ENCODE measurements at places on chromosomes 11 and 22.

DNA sequence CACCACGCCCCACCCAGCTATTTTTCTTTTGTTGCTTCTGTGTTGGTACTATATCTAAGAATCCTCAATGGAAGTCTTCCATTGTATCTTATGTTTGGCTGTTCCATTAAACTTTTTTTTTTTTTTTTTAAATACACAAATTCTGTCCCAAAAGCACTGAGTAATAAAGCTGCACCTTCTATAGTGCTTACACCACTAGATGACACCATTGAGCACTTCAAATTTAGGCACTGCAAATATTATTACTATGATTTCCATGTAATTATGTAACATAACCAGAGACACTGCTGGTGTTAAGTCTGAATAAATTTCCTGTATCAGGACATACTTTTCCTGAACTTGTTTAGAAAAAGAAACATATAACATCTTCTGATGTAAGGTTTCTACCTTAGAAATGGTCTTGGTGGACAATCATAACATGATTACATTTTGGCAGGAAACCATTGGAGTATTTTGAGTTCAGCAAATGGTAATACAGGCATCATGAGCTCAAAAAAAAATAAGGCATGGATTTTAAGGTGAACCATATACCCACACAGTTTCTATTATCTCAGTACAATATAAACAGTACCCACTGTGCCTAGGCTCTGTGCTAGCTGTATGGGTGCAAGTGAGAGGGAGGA lies 110.5 kb downstream of the ATG16L2 start:
- no peak for DNase-seq

- no peak for DNase-seq
These were observed 29.7 kb upstream of the EMSY start for GRCh38 chr11:76415073-76415472.

GRCh38 chr22:43634316-43634715 lies 177.8 kb downstream of the EFCAB6 start:
- DNase-seq = no peak

DNA sequence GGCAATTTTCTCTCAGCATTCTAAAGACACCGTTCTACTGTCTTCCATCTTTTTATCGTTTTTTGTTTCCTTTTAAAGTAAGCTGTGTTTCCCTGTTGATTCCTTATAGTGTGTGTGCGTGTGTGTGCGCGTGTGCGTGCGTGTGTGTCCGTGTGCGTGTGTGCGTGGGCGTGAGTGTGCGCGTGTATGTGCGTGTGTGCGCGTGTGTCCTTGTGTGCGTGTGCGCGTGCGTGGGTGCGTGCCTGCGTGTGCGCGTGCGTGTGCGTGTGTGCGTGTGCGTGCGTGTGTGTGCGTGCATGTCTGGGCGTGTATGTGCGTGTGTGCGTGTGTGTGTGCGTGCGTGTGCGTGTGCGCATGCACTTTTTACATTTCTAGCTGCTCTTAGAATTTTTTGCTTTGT lies 1033.7 kb downstream of the BRD1 start:
- no peak for DNase-seq

- DNase-seq = no peak
These were observed 150.7 kb downstream of the PKNOX2 start for GRCh38 chr11:125315079-125315740.

GRCh38 chr11:32184723-32185376 lies 94.0 kb downstream of the RCN1 start:
- DNase-seq = no peak

GRCh38 chr22:24592058-24592850 lies 619 bp downstream of the LRRC75B start:
- no peak for DNase-seq

- no peak for DNase-seq
These were observed 10.7 kb downstream of the RAG1 start for GRCh38 chr11:36578458-36578857.

- no peak for DNase-seq
These were observed 206.2 kb upstream of the MTMR2 start for GRCh38 chr11:96130061-96130620.

DNA sequence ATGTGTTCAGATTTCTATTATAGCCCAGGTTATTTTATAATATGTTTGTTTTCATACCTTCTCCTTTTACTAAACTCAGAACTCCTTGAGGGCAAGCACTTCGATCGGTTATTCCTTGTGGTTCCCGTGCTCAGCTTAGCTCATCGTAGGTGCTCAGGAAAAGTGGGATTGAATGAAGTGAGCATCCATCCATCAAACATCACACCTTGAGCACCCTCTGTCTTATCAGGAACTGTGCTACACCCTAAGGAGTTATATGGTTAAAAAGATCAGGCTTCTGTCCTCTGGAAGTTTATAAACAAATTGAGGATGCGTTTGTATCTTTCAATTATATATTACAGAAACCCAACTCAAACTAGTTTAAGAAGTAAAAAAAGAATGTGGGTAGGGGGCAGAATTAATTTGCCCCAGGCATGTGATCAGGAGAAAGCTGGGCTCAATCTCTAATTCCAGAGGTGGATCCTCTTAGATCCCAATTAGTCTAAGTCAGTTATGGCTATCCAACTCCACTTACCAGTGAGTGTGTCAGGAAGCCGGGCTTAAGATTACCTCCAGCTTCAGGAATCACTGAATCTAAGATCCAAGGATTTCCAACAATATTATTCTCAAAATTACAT lies 59.9 kb upstream of the RRAS2 start:
- DNase-seq = no peak

DNA sequence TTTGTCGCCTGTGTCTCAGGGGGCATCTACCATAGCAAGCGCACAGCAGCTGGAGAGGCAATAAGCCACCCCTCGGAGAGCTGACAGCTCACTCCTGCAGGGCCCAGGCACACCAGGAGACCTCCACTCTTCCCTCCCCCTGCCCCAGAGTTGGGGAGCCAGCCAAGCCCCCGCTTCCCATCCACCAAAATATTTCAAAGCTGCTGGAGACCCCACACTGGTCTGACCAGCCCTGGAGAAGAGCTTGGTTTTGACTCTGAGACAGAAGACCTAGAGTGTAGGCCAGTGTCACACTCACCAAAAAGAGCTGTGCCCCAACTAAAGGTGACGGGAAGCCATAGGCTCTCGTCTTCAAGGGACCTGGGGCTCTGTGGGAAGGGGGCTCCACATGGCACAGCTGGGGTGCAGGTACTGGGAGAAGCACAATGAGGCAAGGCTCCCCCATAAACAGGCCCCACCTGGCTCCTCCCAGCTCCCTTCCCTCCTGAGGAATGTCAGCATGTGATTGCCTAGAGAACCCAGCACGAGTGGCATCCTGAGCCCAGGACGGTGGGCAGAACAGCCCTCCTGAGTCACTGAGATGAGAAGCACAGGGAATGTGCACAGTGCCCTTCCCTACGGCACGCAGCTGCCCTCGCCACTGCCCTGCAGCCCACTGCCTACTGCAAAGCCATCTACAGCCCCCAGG lies 5.8 kb upstream of the GNAZ start:
- no peak for DNase-seq

DNA sequence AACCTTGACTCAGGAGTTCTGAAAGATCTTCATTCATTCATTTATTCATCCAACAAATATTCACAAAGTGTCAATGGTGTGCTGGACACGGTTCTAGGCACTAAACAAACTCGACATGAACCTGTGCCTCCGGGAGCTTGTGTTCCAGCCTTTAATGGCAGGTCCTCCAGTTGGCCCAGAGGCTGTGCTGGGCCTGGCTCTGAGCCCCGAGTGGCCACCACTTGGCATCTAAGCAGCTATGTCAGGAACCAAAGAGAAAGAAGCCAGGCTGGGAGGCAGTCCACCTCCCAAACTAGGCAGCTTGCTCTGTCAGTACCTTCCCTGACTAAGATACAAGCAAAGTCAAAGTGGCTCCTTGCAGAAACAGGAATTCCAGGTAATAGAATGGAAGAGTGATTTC lies 233.6 kb downstream of the BUD13 start:
- no peak for DNase-seq

- no peak for DNase-seq
These were observed 7.2 kb downstream of the ATG16L2 start for GRCh38 chr11:72821221-72821919.

DNA sequence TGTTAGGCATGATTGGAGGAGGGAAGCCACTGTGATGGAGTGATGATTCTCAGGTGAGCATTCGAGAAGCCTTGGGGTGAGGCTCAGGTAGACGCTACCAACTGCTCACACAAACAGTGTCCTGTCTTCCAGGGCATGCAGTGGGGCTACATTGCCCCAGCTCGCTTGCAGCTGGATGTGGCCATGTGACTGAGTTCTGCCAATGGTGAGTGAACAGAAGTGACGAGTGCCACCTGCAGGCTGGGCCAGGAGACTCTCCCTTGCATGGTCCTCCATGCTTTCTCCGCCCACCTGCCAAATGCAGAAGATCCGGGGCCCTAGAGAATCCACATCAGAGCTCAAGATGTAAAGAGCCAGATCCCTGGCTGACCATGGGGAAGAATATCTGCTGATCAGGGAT lies 195.9 kb downstream of the BCR start:
- no peak for DNase-seq

- no peak for DNase-seq
These were observed 17.4 kb upstream of the GNB1L start for GRCh38 chr22:19871845-19872778.

DNA sequence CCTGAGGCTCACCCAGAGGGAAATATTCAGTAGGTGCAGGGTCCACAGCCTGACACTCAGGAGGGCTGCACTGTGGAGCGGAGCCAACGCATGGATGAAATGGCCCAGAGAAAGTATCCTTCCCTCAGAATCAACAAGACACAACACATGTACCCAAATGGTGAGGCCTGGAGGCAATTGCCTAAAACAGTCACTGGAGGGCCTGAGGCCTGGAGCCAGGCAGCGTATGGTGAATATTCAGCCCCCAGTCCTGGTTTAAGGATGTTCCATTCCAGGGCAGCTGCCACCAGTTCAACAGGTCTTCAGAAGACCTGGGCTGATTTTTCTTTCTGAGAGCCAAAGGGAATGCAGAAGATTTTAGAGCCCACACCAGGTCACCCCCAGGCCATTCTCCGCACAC lies 264.8 kb downstream of the INSC start:
- DNase-seq = no peak

DNA sequence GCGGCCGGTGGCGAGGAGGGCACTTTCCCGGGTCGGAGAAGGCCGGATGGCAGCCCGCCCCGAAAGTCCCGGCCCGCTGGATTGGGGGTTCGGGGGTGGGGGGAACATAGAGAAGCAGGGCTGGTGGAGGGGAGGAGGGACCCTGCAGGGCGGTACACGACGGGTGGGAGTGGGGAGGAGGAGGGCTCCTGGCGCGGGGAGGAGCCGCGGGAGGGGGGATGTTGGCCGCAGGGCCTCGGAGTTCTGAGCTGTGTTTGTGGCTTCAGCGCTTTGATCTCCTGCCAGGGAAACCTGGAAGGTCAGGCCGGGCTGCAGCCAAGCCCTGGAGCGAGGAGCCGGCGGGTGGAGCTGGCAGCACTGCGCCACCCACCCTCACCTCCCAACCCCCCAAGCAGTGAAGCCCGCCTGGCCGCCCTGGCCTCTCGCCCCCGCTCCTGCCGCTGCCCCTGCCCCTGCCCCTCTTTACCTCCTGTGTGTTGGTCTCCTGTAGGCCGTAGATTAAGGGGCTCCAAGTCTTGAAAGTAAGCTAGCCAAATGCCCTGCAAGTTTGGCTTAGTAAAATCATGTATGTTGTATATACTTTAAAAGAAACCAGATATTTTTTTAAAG lies 30.9 kb downstream of the C22orf31 start:
- no peak for DNase-seq

GRCh38 chr22:33012833-33013450 lies 45.2 kb downstream of the SYN3 start:
- DNase-seq = no peak

Measured in T-cell (primary cell).